ENCODE measurements at places on chromosomes 5 and 9. TPM values are rescaled to one million over a fixed set of nuclear protein-coding genes. Genes with fewer than 3 reads are reported as not detected.

The ASPN gene
- not detected for total RNA-seq

The TSSK1B gene
- not detected for total RNA-seq

The EMB gene
- total RNA-seq = 18.5 TPM

The ZNF879 gene
- 2.5 TPM for total RNA-seq

The S100Z gene
- 1.6 TPM for total RNA-seq

The GGTA1 gene
- not detected for total RNA-seq

Data from H7 (cell line).